ENCODE measurements at places on chromosomes 16 and 17.

DNA sequence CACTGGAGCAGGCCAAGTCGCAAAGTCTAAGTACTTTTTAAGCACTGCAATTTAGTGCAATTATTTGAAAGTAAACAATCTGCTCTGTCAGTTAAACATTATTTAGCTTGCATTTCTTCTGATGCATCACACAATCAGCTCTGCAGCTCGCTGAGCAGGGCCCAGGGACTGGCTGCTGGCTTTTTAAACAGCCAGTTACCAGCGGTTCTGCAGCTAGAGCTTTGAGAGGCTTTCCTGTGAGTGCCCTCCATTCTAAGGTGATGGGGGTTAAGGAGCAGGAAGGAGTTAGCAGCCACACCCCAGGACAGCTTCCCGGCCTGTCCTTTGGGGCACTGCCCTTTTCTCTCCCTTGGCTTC is 154.3 kb downstream of the SALL1 start:
- DNase-seq = no peak

GRCh38 chr16:84607694-84608093 is 10.2 kb downstream of the COTL1 start:
- DNase-seq = peak; percentile 78

DNA sequence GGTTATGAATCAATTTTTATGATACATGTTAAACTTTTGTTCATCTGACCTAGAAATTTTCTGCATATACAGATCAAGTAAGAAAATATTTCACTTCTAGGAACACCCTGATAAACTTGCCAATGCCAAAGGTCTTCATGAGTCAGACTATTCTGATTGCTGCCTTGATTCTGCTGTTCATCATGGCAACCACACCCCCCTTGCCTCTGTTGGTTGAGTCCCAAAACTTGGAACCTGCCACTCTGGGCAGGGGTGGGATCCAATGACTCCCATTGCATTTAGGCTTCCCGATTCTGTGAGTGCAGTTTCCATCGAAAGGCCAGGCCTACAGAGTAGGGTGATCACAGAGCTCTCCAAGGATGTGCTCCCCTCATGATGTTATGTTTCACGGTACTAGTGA is 15.8 kb upstream of the TENT4B start:
- DNase-seq = no peak

DNA sequence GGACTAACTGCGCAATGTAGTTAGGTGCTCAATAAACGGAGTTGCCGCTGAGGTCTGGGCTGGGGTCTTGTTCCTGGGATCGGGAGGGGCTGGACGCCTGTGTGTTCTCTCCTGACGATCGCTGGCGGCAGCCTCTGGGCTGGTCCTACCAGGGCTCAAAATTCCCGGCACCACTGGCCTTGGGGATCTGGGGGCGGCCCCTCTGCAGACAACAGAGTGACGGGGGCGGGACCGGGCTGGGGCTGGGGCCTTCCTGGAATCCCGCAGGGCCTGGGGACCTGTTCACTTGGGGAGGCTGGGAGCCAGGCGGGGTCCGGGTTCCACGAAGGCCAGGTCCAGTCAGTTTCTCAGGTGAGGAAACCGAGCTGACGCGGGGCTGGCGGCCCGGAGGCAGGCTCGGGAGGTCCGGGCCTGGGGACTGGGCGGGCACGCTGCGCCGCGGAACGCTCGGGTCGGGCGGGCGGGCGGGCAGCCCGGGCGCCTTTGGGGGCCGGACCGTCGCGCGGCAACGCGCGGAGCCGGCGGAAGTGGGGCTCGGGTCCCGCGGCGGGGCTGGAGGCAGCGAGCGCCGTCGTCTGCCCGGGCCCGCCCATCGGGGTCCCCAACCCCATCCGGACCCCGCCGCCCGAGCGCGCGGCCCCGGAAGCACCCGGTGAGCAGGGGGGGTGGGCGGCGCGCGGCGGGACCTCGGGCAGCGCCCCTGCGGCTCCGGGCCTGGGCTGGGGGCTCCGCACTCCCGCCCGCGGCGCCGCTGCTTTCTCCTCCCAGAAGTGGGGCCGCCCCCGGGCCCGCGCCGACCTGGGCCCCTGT is at the start of gene PIGQ:
PIGQ (plus strand) TSS at position 524 of the 810 bp plus-strand sequence. CDS start 4,107 bp downstream, outside the sequence.
- peak; percentile 80 for DNase-seq

GRCh38 chr17:7240375-7240774 is 1.1 kb upstream of the PHF23 start:
- DNase-seq = peak; percentile 81

Data from suppressor macrophage treated with lipopolysaccharide for 1 hour (primary cell).